ENCODE measurements at places on chromosomes 7 and 10.

DNA sequence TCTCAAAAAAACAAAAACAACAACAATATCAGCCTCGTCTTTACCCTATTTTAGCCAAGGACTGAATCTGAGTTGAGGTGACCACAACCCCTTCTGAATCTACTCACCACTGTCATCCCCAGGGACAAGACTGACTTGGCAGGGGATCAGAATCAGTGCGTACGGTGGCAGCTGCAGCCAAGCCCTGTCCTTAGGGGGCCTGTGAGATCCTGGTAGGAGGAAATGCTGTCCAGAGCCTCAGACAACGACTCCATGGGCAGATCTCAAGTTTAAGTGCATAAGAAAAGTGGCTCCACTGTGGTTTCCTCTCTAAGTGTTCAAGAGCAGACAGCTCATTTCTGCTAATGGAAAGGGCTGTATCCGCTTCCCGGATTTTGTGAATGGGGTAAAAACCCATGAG, 22.4 kb upstream of the CYTH3 start:
- no peak for DNase-seq

- DNase-seq: no peak
Observed at GRCh38 chr7:136045181-136045580, 68.0 kb upstream of the MTPN start.

GRCh38 chr7:92750447-92750839, 85.9 kb downstream of the CDK6 start:
- DNase-seq: no peak

- DNase-seq: no peak
Observed at GRCh38 chr10:86967481-86967941, 771 bp upstream of the ADIRF start.

- no peak for DNase-seq
Observed at GRCh38 chr7:26709210-26709990, 155.0 kb downstream of the SKAP2 start.

DNA sequence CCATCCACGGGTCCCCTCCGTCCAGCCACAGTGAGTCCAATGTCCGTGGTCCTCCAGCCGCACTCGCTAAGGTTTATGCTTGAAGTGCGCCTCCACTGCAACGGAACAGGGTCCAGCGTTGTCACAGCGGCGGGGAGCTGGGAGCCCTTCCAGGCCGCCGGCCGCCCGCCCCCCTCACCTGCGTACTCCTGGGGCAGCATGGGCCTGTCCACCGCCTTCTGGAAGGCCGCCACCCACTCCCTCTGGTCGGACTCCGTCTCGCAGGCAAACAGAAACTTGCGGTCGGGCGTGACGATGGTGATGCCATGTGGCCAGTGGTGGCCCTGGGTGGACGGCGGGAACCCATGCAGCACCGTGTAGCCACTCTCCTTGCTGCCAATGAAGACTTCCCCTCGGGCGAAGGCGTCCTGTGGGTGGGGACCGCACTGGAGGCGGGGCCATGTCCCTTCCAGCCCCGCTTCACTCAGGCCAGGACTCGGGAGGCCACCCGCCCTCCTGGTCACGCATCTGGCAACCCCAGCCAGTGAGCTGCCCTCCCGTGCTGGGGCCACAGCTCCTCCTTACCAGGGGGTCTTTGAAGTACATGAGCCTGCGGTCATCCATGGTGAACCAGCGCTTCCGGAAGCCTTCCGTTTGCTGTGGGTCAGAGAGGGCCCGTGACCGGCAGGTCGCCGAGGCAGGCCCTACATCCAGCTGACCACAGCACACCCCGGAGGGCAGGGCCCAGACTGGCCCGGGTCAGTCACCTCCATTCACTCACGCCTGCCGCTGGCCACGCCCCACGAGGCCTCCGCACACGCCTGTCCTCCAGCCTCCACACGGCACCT, 22.7 kb downstream of the GET4 start:
- no peak for DNase-seq

GRCh38 chr10:98301664-98302319, 33.8 kb upstream of the LOXL4 start:
- DNase-seq: no peak

GRCh38 chr10:34137955-34138354, 677.1 kb downstream of the PARD3 start:
- no peak for DNase-seq

DNA sequence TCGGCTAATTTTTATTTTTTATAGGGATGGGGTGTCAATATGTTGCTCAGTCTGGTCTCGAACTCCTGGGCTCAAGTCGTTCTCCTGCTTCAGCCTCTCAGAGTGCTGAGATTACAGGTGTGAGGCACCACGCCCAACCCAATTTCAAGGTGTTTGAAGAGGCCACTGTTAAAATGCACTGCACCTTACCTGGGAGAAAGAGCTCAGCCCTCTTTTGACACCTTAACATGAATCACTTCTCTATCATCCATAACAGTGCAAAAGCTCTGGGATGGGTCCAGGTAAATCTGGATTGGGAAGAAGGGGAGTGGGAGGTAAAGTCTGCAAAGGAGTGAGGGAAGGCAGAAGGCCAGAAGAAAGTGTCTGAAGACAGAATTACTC, 557 bp upstream of the ZNF282 start:
- DNase-seq: no peak

- DNase-seq: no peak
Observed at GRCh38 chr7:24197852-24198251, 86.1 kb upstream of the NPY start.

DNA sequence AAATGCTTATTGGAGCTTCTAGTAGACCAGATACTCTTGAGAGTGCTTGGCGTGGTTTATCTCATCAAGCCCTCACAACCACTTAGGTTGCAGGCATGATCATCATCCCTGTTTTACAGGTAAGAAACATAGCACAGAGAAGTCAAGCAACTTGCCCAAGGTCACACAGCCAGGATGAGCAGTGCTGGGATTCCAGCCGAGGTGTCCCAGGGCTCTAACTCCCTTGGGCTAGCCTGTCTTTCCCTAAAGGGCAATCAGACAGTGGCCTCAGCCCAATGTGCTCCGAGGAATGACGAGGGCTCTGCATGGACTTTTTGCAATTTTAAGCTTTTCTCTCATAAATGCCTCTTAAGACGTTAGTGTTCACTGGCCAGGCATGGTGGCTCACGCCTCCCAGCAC, 39.9 kb upstream of the SPDYE3 start:
- no peak for DNase-seq

DNA sequence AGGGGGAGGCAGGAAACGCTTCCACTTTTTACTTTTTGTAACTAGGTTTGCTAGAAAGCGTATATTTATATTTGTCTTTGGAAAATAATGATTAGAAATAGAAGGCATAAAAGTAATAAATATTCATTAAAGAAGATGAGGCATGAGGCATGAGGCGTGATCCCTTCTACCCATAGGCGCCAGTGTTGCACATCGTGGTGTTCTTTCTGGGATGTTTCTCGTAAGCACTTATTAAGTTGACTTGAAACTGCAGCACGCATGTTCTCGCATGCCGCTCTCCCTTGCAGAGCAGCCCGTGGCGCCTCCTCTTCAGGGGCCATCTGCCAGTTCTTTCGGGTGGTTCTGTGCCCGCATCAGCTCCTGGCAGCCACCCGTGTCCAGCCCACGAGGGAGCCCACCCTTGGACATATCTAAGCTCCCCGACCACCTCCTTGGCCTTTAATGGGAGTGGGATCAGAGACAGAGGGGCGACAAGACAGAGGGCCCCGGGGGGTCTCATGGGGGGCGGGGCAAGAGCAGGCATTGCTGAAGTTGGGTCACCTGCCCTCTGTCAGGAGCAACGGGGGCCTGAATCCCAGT, 28.5 kb upstream of the CSGALNACT2 start:
- no peak for DNase-seq

DNA sequence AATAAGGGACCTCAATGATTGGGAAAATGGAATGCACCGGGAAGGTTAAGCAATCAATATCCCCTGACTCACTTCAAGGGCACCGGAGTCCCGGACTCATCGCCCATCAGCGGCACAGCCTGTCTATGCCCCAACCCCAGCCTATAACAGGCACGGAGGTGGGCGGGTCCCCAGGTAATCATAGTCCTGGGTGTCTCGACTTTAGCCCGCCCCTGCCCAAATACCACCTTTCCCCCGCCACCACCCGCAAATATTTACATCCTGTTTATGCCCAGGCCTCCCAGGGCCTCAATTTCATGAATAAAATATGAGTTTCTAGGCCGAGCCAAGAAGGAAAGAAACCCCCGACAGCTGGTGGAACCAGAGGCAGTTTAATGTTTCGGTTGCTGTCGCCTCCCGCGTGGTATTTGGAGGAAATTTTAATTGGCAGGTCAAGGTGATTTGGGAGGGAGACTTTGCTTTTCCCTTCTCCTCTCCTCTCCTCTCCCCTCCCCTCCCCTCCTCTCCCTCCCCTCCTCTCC, 15.6 kb upstream of the RFC2 start:
- no peak for DNase-seq

- DNase-seq: no peak
Observed at GRCh38 chr10:78458983-78459638, 425.4 kb downstream of the RPS24 start.
